Activated CD4-positive, alpha-beta T cell treated with anti-CD3 and anti-CD28 coated beads for 48 hours (primary cell): ENCODE measurements at places on chromosomes 13 and 19.

DNA sequence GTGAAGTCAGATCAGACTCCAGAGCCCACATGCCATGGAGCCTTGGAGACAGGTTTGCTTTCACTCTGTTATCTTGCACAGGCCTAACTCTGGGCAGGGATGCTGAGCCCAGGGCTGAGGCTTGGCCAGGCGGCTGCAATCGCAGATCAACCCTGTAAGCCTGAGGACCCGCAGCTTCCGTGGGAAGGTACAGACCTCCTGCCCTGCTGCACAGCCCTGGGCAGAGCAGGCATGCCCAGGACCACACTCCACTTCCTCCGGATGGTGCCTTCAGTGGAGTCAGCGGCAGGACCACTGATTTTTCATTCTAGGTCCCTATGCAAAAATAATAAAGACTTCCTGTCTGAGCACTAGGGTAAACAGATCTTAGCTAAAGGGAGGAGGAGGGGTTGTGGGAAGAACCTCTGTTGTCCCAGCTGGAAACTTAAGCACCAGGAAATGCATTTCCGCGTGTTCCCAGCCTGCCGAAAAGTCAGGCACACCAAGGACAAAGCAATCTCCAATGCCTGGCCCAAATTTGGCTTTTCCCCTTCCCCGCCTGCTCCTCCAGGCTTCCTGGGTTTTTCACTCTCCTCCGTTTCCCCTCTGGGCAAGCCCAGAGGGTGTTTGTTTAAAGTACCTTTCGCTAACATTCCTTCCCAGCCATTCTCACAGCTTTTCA lies 87.3 kb downstream of the KCTD15 start:
- no peak for DNase-seq

DNA sequence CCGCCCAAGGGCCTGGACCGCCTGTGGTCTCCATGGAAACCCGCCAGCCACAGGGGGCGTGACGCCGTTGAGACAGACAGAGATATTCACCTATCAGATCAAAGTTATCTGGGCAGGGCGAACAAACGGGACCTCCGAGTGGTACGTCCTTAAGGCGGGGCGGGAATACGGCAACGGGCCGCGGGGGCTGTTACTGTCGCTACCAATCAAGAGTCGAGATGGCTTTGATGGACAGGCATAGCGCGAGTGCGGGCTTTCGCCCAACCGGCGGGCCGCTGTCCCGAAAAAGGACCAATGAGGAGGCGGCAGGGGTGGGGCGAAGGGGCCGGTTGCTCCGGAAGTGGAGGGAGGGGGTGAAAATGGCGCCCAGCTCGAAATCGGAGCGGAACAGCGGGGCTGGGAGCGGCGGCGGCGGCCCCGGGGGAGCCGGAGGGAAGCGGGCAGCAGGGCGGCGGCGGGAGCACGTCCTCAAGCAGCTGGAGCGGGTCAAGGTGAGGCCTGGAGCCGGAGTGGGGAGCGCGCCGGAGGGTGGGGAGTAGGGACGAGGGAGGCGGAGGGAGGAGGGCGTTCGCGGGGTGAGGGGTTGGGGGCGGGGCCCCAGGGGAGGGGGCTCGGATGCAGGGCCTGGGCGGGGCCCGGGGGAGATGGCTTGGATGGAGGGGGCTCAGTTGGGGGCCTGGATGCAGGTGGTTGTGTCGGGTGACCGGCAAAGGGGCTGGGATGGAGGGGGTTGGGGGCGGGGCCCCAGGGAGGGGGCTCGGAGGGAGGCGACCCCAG lies at the start of gene DCAF15:
DCAF15 (plus strand) TSS at position 356 of the 777 bp plus-strand sequence; CDS start at position 360, 4 bp downstream.
- peak; percentile 99 for DNase-seq

DNA sequence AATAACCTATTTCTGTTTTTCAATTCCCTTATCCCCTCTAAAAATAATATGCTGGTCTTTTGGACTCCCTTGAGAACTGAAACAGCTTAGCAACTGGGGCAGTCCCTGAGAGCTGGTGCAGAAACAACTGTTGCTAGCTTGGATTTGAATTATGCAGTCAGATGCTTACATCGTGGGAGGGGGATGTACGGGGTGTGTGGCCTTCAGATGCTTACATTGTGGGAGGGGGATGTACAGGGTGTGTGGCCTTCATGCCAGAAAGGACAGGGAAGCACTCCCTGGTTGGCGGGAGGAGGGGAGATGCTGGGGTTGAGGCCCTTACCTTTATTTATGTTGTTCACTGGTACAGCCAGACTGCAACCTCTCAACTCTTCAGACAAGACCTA lies 25.6 kb downstream of the LRCH1 start:
- DNase-seq: peak; percentile 13

DNA sequence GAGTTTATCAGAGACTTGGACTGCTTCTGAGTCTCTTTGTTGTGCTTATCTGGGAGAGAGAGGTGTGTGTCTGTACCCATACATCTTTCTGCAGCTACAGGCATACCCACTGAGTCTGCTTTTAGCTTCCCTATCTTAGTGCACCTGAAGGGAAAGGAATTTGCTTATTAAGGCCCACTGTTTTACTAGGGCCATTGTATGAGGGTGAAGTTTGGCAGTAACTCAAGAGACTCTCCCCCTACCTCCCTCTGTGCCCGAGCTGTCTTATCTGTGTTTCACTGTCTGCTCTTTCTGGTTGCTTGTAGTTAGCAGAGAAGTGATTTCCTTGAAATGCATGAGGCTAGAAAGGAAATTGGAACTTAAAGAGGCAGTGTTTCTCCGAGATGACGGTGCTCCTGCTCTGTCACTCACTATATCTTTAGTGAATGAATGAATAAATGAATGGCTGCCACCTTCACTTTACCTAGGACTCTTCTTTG lies 678 bp upstream of the CD33 start:
- DNase-seq: no peak

GRCh38 chr19:9128171-9128570 lies 1.4 kb upstream of the OR7G3 start:
- DNase-seq: no peak

- DNase-seq: peak; percentile 44
Observed at GRCh38 chr13:98571955-98572662, 4.8 kb downstream of the STK24 start.

- DNase-seq: no peak
Observed at GRCh38 chr19:28185646-28186045, 1027.3 kb downstream of the UQCRFS1 start.

DNA sequence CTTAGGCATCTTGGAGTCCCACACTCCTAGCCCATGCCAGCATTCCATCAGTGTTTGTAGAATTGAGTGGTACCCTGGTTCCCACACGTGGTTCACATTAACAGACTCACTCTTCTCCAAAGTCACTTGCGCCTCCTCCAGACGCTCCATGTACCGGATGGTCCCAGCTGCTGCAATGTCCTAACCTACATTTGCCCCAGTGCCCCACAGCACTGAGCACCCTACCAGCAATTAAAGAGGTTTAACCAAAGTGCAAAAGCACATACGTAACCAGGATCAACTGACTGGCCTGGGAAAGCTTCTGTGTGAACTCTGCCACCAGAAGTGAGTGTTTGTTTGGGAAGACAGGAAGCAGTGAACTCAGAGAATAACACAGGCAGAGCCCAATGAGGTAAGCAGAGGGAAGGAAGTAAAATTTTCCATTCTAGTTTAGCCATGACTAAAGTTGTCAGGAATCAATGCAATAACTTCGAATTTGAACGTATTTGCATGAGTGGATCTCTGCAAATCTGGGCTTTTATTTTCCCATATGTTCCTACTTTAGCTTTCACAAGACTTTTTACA lies 7.3 kb upstream of the MEDAG start:
- peak; percentile 41 for DNase-seq

DNA sequence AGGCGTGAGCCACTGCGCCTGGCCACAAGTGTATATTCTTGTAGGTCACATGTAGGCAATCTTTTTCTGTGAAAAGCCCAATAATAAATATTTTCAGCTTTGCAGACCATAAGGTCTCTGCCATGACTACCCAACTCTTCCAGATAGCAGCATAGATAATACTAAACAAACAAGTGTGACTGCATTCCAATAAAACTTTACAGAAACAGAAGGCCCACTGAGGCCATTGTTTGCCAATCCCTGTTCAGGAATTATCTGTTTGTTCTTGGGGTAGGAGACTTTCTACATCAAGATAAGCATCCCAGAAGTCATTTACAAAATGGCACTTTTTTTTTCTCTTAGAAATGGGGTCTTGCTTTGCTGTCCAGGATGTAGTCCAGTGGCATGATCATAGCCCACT lies 2.8 kb upstream of the ZNF329 start:
- DNase-seq: no peak

GRCh38 chr13:111880185-111880584 lies 186.8 kb upstream of the SOX1 start:
- no peak for DNase-seq
